ENCODE measurements at places on chromosomes 12 and 14.
A peak's percentile ranks its signal among the peaks of the same experiment; 100 is the strongest.

DNA sequence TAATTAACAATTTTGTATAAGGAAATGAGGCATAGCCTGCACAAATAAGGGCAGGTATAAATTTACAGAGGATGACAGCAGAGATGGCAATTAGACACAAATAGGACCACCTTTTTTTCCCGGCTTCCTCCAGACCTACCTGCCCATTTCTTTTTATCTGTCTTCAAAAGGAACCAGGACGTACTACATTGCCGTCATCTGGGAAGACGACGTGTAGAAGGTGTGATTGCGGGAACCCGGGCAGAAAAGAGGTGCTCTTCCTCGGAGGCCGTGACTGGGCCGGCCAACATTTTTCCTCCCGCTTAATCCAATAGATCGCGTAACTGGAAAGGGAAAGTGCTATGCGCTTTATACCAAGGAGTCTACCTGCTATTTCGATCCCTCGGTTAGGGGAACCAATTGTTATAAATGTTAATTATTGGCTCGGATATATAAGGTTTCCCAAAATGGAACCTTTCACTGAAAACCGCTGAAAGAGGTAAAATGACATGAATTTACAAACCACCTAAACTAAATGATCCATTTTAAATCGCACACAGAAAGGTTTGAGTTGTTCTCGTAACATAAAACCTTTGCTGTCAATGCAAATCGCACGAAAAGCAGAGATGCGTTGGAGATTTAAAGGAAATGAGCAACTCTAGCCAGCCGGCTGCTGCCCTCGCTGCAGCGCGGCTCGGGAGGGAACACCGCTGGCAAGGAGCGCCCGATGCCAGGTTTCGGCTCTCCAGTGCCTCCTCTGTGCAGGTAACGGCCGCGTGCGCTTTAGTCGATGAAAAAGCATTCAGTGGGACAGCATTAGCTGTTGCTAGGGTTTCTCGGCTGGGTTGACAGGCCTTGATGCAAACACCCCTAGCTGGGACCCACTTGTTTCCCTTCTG lies 2.8 kb upstream of the SIX1 start:
- no peak for DNase-seq

DNA sequence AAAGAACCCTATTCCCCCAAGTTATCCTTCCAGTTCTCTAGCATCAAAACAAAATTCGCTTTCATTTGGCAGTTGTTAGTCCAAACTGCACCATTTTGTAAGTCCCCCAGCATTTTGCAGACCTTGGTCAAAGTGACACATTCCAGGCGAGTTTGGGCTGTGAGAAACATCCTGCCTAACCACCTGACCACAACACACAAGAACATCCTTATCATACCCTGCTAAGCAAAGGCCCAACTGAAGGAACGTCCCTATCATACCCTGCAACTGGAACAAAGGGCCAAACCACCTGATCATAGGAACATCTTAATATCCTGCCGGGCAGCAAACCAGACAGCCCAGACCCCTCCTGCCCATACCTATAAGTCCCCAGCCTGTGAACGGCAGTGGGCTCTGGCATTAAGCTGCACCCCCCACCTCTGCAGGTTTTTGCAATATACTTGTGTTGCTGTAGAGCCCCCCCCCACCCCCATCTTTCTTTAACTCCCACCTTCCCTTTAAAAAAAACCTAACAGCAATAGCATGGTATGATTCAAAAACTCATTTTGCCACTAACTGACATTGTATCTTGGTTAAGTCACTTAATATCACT lies 2.7 kb downstream of the PCNX4 start:
- DNase-seq = no peak

DNA sequence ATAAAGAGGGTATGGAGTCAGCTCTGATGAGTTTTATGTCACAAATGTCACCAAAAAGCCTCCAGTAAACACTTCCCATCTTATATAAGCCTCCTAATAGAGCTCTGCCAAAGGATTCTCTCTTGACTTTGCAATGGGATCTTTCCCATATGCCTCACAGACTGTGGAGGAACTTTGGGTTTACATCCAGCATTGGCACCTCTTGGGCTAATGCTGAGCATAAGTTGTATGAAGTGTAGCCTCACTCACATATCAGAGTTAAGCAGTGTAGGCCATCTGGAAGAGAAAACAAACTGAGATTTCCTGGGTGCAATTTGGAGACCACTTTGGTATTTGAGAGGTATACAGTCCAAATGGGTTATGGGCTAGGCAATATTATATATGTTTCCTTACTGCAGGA lies 24.9 kb downstream of the EGLN3 start:
- no peak for DNase-seq

DNA sequence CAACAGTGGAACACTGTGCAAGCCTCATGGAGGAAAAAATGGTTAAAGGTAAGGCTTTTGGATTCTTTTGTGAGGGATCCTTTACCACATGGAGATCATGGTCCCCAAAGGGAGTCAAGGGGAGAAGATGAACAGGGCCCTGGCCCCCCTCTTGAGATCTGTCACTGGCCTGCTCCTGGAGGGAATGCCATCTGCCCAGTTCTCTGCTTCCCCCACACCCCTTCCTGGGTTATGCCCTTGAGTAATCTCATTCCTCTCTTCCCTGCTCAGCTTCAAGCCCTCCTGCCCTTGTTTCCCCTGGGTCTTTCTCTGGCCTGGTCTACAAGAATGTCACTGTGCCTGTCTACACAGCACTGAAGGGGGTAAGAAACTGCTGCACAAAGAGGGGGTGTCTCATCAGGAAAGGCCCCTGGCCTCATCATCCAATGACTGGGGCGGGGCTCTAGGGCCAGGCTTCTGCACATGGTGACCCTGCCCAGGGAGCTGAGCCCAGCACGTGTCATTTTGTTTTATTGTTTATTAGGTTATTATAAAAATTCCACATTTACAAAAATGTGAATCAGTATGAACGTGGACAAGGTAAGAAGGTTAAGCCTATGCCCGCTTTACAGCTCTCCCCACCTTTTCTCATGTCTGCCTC lies 30.3 kb downstream of the PIGH start:
- no peak for DNase-seq

GRCh38 chr14:88045705-88046104 lies 40.8 kb downstream of the GPR65 start:
- DNase-seq = no peak

- no peak for DNase-seq
These were observed 6.1 kb upstream of the TSPAN9 start for GRCh38 chr12:3071107-3071506.

DNA sequence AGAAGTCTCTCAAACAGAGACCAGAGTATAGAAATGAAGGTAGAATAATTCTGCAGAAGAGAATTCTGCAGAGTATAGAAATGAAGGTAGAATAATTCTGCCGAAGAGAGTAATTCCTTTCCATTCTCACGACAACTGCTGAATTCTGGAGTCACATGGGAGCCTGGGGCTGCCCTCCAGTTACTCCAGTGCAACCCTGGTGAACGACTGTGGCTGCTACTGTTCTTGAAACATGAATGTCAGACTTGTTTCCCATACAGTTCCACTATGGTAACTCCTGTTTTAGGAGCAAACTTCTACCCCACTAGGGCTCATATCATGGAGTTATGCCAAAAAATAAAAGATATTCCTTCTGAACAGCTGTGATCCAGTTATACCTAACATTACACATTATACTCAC lies 164.4 kb downstream of the KICS2 start:
- DNase-seq = no peak

GRCh38 chr12:107539196-107539939 lies 146.2 kb upstream of the PWP1 start:
- DNase-seq = no peak

DNA sequence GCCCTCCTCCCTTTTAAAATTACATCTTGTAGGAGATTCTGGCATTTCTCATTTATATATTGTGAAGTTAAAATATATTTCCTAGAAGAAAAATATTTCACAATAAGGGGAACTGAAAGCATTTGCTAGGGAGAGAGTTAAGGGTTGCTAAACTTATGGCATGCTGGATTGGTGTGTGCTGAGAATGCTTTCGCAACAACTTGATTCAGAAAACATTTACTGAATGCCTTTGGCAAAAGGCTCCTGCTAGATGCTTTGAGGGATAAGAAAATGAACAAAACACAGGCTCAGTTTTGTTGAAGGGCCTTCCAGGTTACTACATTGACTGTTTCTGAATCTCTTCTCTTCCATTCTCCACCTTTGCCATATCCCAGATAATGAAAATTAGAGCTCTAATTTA lies 67.5 kb downstream of the DIP2B start:
- no peak for DNase-seq

DNA sequence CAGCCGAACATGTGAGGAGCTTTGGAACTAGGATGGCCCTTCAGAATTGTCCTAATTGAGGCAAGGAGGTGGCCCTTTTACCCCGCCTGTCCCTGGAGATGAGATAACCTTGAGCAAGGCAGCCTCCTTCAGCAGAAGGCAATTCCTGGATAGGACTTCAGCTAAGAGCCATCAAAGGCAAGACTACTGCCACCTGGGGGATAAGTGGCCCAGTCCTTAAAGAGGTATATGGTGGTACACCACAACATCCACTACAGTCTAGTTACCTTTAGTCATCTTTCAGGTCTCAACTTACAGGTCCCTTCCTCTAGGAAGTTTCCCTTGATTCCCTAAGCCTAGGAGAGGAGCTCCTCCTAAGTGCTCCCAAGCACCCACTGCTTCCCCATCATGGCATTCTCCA lies 204.2 kb upstream of the CDKN3 start:
- DNase-seq = no peak

DNA sequence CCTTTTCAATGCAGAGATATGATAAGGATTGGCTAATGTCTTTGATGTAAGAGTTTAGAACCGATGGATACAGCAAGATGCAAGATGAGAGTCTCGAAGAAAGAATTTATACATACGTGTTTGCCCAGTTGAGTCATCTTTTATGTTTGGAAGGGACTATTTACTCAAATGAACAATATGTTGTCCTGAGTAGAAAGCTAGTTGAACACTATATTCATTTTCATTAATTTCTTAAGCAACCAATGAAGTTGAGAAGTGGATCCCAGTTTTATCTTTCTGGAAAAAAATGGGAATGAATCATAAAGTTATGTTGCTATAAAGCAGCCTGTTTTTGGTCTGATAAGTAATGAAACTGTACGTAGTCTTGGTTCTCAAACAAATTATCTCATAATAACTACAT lies 1431.7 kb upstream of the FLRT2 start:
- no peak for DNase-seq

DNA sequence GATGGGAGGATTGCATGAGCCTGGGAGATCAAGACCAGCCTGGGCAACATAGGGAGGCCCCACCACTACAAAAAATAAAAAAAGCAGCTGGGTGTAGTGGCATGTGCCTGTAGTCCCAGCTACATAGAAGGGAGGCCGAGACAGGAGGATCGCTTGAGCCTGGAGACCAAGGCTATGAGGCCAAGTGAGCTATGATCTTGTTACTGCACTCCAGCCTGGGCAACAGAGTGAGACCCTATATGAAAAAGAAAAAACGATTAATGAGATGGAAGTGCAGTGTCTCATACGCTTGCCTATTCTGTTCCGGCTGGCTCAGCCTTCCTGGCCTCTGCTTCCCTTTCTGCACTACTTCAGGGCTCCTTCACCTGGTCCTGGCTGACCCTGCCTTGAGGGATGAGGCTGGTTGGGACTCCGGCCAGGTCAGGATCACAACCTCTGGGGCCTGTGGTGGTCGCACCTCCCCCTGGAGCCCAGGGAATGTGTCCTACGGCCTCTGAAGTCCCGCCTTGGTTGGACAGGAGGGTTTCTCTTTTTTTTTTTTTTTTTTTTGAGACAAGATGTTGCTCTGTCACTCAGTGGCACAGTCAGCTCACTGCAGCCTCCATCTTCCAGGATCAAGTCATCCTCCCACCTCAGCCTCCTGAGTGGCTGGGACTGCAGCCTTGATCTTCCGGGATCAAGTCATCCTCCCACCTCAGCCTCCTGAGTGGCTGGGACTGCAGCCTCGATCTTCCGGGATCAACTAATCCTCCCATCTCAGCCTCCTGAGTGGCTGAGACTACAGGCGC lies 10.7 kb downstream of the TEDC1 start:
- DNase-seq = no peak

DNA sequence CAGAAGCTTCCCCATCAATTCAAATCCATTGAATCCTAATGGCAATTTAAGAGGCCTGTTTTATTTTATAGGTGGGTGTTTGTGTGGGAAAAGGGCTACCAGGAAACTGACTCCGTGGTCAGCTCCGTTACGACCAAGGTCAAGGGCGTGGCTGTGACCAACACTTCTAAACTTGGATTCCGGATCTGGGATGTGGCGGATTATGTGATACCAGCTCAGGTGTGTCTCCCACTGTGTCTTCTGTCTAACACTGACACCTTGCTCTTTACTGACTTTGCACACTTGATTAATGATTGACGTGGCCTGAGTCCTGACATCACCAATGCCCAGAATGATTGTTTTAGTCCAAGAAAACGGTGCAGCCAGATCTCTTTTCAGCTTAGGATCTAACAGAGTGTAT lies 7.1 kb downstream of the P2RX4 start:
- DNase-seq = no peak

DNA sequence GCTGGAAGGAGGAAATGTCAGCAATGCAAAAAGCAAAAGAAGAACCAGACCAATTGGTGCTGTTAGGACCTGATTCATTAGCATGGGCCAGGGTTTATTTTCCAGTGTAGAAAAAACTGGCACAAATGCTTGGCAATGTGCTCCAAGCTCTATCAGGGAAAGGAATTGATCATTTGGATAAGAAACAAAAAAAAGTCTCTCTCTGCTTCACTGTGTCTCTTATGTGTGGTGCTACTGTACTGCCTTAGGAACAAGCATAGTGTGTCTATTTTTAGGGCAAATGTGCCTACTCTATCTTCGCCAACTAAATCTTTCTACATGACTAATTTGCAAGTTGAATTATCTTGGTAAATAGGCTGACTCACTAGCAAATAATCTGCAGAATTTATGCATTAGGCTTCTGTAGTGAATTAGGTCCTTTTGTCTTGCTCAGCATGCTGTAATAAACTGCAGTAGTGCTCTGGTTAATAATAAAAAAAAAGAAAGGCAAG lies 236.7 kb downstream of the MDGA2 start:
- no peak for DNase-seq

DNA sequence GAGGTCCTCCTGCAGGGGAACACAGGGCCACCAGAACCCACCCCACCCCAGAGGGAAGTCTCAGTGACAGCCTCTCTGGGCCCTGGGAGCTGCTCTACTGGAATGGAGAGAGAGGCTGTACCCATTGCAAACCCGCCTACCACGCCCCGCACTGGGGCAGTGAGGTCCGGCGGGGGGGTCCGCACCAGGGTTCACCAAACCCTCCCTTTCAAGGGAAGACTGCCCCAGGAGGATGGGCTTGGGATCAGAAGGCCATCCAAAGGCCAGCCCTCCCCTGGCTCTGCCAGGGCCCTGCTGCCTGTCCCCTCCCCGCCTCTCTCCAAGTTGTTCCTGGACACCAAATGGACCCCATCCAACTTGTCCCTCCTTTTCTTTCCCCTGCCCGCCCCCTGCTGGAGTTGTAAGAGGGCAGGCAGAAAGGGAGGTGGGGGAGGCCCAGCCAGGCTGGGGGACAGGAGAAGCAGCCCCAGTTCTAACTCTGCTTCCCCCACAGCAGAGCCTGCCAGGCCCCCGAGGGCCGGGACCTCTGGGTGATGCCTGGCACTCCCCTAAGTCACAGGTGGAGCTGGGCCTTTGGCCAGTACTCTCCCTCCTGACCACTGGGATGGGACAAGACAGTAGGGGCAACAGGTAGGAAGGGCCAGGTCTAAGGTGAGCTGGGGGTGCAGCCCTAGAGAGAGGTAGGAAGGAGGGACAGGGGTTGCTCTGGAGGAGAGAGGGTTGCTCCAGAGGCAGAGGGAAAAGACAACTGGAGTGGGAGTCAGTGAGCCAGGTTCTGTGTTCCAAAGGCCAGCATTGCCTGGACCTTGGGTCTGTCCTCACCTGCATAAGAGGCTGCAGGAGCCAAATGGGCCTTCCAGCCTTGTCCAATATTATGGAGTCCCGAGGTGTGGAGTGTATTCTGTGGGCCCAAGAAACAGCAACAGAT lies 3.2 kb upstream of the DIO3 start:
- peak; percentile 36 for DNase-seq

GRCh38 chr12:84166812-84167211 lies 745.8 kb downstream of the SLC6A15 start:
- no peak for DNase-seq
